A549 (cell line): ENCODE measurements at places on chromosomes 16 and 17. TPM values are rescaled to one million over a fixed set of nuclear protein-coding genes. Genes with fewer than 3 reads are reported as not detected.

DNA sequence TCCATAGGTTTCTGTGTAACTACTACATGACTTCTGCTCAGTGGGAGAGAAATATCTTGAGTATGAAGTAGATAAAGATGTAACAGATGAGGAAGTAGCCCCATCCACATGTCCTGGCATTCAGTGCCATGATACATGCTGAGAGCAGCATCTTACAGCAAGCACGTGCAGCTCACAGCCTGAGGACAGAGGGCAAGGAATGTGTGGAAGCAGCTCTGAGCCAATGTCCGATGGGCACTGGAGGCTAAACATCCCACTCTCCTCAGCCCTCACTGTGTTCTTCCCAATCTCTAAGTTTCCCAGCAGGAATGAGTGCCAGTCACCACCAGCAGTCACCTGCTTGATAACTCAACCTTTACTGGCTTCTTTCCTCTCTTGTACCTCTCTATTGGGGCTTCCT is 40.4 kb downstream of the CFDP1 start:
- no peak for DNase-seq

DNA sequence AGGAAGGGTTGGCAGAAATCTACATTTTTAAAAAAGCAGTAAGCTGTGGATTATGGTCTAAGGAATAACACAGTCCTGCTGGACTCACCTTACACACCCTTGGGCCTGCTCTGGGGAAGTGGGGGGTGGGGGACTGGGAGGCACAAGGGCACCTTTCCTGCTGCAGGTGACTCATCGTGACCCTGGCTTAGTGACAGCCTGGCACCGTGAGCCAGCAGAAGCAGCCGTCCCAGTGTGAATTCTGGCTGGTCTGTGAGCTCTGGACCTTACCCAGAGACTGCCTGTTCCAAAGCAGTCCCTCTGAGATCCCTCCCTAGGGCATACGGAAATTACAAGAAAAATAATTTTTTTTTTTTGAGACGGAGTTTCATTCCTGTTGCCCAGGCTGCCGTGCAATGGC is 4.2 kb upstream of the CRK start:
- no peak for DNase-seq

DNA sequence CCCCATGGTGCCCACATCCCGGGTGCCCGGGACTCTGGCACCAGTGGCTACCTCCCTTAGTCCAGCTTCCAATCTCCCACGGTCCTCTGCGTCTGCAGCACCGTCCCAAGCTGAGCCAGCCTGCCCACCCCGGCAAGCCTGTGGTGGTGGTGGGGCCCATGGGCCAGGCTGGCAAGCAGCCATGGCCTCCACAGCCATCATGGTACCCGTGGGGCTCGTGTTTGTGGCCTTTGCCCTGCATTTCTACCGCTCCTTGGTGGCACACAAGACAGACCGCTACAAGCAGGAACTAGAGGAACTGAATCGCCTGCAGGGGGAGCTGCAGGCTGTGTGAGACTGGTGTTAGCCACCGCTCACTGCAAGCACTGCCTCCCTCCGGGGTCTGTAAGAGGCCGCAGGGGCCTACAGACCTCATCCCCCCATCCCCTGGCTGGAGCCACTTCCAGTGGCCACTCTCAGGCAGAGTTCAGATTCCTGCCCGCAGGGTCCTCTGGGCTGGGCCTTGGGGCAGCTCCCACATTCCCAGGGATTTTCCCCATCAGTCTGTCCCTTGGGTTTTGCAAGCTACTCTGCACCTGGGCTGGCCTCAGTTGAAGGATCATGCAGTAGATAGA is 3.9 kb upstream of the SETD1A start:
- peak; percentile 86 for DNase-seq

Gene ZNF597
- polyA plus RNA-seq: 0.92 to 1.1 TPM (median 0.96 TPM) in 3 replicates

Gene TPSD1
- not detected in 3 replicates for polyA plus RNA-seq

DNA sequence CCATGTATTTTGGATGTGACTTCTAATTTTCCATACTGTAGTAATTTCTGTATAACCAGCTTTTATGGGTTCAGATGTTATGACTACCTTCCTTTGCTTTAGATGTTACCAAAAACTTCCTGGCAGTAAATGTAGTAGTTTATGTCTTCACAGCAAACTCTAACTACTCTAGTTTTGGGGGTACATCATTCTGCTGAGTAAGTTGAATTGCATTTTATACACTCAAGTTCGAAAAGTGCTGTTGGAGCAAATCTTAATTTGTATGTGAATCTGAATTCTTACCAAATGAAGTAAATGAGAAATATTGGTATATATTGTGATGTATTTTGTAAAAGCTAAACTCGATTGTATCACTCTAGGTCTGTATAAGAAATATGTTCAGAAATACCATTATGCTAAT is 728.3 kb upstream of the CDH8 start:
- DNase-seq: no peak

GRCh38 chr16:27640277-27640600 is 90.3 kb downstream of the KATNIP start:
- no peak for DNase-seq

Gene ARHGDIG
- 1.3 to 1.9 TPM (median 1.4 TPM) in 3 replicates for polyA plus RNA-seq

Gene MYH2
- polyA plus RNA-seq: not detected in 3 replicates

- DNase-seq: peak; percentile 22
Measured at GRCh38 chr16:52069866-52070265, 477.1 kb downstream of the TOX3 start.

DNA sequence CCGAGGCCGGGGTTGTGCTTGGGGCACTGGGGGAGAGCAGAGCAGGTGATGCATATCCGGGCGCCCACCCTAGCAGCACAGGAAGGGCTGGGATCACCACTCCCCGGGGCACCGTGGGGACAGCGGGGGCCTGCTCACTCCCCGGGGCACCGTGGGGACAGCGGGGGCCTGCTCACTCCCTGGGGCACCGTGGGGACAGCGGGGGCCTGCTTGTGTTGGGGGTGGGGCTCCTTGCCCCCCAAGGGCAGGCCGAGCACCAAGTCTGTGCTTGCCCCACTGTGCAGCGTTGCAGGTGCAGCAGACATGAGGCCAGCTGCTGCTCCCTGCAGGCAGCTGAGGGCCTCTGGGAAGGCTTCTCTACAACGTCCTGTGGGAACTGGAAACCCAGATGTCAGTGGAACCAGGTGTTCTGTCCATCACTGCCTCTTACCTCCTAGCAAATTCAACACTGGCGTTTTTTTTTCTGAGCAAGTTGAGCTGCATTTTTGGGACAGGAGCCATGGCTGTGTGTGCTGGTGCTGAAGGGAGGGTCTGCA is 25.0 kb upstream of the ZNF750 start:
- DNase-seq: no peak

DNA sequence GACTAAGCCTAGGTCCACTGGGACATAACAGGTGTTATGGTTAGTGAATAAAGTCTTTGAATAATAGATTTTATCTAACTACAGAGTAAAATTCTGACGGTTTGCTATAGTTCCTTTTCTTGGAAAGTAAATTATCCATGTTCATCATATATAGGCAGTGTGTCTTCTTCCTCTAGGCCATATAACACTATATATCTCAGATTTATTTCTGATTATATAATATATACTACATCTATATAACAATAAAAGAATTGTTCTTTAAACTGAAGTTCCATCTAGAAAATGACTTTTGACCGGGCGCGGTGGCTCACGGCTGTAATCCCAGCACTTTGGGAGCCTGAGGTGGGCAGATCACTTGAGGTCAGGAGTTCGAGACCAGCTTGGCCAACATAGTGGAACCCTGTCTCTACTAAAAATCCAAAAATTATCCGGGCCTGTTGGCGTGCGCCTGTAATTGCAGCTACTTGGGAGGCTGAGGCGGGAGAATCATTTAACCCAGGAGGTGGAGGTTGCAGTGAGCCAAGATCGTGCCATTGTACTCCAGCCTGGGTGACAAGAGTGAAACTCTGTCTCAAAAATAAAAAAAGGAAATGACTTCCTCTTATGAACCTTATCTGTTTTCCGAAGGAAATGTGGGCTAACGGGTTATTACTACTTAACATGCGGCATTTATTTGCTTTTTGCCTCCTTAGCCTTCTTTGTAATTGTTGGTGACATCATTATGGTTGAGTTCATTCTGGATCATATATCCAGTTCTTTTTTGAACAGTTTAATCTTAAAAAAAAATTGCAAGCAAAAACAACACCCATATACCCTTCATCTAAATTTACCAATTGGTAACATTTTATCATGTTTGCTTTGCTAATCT is 29.2 kb downstream of the NOL11 start:
- DNase-seq: no peak

Gene SDR42E1
- polyA plus RNA-seq: 1.3 to 1.7 TPM (median 1.4 TPM) in 3 replicates

DNA sequence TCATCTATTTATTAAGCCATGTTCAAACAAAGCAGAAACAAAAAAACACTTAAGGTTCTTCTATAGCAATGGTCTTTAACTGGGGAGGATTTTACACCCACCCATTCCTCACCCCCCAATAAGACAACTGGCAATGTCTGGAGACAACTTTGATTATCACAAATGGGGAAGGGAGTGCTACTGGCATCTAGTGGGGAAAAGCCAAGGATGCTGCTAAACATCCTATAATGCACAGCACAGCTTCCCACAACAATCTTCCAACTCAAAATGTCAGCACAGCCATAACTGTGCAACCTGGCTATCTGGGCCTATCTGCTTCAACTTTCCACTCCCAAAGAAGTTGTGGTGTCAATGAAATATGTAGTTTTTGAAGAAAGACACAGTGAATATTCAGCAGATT is 1044.4 kb downstream of the CDH8 start:
- DNase-seq: no peak

- DNase-seq: no peak
Measured at GRCh38 chr16:30027588-30028437, 3.3 kb downstream of the TLCD3B start.

Gene HOXB7
- 27.4 to 32.3 TPM (median 27.4 TPM) in 3 replicates for polyA plus RNA-seq

- DNase-seq: peak; percentile 8
Measured at GRCh38 chr16:83606486-83607030, 201.2 kb upstream of the HSBP1 start.

Gene KCNJ16
- polyA plus RNA-seq: 0.59 to 0.87 TPM (median 0.84 TPM) in 3 replicates

DNA sequence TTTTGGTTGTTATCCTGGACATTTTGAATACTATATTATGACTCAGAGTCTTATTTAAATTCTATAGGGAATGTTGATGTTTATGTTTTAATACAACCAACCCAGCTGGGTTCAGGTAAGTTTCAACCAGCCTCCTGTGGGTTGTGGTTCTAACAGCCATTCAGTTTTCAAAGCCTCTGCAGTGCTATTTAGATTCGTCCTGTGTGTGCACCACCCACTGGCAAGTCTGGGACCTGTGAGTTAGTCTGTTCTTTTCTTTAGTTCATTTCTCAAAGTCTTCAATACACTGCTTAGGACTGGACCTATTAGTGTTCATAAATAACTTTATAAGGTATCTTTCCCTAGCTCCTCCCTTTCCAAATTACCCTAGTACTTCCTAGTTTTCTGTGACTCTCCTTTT is 170.6 kb downstream of the TMEM132E start:
- DNase-seq: no peak

Gene CACNG1
- polyA plus RNA-seq: 0.09 to 0.17 TPM (median 0.15 TPM) in 3 replicates

GRCh38 chr16:47247690-47248089 is 103.9 kb upstream of the NETO2 start:
- no peak for DNase-seq

DNA sequence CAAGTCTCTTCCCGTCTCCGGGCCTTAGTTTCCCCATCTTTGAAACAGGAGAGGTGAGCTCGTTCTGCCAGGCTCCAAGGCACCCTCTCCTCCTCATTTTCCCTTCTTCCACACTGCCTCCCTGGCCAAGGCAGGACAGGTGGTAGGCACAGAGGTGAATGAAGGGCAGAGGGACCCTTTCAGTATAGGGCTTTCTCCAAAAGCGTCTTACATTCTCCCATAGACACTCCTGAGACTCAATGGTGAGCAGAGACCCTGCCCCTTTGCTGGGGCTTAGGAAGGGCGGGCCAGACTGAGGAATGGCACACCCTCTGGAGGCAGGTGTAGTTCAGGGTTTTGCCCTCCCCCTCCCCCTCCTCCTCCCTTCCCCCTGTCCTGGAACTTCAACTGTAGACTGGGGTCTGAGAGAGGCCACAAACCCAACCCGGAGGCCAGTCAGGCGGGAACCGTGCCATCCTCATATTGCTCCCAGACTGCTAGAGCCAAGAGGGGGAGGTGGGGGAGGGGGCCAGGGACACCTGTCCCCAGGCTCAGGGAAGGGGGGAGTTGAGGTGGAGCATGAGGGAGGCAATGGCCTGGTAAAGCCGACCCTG is 1.9 kb downstream of the PLEKHH3 start:
- no peak for DNase-seq

GRCh38 chr16:57003439-57004386 is 14.4 kb downstream of the NLRC5 start:
- no peak for DNase-seq

DNA sequence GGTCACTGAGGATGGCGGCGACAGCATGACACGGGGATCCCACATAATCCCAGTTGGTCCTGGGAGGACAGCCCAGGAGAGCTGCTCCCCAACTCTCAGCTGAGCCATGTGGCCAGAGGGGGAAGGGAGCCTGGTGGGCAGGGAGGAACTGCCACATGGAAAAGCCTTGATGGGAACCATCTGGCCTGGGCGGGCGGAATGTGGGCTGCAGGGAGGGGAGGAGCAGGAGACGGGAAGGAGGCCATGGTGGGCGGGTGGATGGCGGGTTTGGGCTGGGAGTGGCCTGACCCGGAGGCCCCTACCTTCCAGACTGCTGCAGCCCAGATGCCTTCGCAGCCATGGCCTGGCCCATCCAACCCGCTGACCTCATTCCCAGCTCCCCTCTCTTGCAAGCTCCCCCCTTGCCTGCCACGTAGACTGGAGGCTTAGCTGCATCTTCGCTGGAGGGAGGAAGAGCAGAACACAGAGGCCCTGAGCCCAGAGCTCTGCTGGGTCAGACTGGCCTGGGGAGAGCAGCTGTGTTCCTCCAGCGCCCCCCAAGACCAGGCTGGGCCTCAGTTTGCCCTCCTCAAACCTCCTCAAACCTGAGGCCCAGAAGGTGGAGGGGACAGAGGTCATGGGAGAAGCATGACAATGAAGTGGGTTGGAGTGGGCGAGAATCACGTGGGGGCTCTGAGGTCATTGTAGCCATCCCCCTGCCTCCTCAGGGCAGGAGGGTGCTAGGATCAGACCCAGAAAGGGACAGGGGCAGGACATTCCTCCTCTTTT is 8.2 kb upstream of the COL1A1 start:
- DNase-seq: no peak

DNA sequence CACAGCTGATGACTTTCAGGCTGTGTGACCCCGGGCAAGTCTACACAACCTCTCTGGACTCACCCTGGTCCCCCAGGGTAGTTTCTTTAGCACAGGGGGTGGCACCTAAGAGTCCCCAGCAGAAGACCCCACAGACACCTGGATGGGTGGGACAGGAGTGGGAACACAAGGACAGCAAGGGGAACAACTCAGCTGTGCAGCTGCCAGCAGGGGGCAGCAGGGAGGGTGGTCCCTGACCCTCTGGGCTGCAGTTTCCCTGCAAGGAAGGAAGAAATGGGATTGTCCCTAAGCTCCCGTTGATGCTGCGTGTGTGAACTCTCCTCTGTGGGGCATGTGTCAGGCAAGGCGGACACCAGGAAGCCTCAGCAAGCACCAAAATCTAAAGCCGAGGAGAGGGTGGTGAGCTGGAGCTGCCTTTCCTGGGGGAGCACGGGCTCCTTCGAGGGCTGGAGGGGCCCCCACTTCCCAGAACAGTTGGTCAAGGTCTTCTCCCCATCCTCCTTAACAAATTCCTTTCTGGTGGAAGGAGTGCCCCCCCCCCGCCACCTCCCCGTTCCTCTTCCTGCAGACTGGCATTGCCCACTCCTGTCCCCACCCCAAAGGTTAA is 24.1 kb upstream of the CDH5 start:
- peak; percentile 68 for DNase-seq

GRCh38 chr17:40290629-40291280 is 3.1 kb downstream of the CDC6 start:
- DNase-seq: peak; percentile 81

Gene CETP
- polyA plus RNA-seq: not detected in 3 replicates
